Activated naive CD4-positive, alpha-beta T cell treated with anti-CD3 and anti-CD28 coated beads, Interleukin-2, amount 50 U/mL, for 16 hours (primary cell): ENCODE measurements at places on chromosomes 4 and X.

DNA sequence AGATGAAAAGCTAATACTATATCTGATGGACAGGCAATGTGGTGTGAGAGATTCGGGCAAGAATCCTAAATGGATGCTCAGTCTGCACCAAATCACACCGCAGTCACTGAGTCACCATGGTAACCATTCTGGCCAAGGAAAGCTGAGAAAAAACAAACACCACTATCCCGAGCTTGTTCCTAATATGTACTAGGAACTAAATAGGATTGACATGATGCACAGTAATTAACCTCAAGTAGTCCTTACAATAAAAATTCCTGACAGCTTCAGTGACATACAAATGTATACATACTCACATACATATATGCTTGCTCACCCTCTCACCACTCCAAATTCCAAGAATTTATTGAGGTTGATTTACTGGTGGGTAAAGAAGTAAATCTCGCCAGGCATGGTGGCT, 1.1 kb upstream of the RAB40A start:
- DNase-seq = no peak

GRCh38 chr4:153535772-153536513, 69.8 kb downstream of the TMEM131L start:
- no peak for DNase-seq

DNA sequence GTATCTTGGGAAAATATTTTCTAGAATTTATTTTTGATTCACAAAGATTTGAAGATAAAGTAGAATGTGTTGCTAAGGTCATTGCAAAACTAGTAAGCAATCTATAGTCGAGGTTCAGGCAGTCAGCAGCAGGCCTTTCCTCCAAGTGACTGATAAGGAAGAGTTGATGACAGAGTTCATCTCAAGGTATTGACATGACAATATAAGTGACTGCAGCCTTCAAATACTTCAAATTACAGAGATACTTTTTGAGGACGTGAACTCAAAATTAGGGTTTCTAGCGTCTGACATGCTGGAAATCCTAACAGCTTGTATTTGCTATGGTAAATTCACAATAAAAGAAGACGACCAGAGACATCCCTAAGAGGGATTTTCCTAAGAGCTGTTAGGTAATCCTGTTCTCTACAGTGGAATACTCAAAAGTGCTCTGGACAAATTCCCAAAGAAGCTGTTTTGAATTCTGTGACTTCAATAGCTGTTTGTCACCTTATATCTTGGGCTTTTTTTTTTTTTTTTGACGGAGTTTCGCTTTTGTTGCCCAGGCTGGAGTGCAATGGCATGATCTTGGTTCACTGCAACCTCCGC, 7.4 kb downstream of the ARHGAP10 start:
- DNase-seq = no peak

GRCh38 chrX:118726396-118726795, 1.0 kb upstream of the IL13RA1 start:
- no peak for DNase-seq

DNA sequence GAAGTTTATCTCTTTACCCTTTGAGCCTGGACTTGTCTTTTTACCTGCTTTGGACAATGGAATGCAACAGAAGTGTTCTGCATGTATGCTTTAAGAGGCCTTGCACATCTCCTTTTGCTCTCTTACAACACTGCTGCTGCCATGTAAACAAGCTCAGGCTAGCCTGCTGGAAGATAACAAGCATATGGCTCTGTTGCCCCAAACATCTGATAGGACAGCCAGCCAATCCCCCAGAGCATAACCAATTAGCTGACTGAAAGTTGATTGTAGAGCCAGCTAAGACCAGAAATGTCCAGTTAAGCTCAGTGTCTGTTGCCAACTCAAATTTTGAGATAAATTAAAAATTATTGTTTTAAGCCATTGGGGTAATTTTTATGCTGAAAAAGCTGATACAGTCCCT, 510.6 kb upstream of the CNKSR2 start:
- DNase-seq = no peak

- no peak for DNase-seq
Measured at GRCh38 chr4:87390551-87390890, 467 bp downstream of the HSD17B11 start.

GRCh38 chr4:119244832-119245231, 32.3 kb downstream of the USP53 start:
- DNase-seq = no peak

GRCh38 chrX:87896057-87896456, 378.5 kb downstream of the KLHL4 start:
- no peak for DNase-seq

DNA sequence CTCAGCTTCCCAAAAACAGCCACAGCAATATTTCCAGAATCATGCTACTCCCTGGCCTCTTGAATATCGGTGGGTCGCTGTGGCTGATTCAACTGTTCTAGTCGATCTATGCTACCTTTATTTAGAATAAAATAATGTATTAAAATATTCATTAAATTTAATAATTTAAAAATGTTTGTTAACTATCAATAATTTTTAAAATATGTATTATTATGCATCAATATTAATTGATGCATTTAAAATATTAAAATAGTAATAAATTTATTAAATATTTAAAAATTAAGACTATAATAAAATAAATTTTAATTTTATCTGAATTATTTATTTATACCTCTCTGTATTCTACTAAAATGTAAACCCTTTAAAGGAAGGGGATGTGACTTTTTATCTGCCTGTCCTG, 19.0 kb downstream of the ARSD start:
- DNase-seq = no peak

DNA sequence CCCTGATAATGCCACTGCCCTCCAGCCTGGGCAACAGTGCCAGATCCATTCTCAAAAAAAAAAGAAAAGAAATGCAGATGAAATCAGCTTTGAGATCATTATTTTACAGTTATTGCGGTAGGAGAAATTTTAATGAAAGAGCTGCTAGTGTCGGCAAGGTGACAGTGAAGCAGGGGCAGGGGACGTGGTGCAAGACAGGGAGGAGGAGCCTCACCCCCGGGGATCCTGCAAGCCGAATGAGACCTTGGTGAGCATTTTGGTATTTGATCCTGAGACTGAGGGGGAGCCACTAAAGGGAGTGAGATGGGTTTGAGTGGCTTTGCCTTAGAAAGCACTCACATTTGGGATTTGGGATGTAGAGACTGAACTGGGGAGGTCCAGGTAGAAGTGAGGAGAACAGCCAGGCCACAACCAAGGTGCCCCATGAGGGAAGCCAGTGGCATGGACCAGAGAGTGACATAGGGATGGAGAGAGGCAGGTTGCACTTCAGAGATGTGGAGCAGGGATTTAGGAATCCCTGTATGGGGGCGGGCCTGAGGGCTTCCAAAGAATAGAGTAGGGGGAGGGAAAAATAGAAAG, 23.6 kb downstream of the RBM10 start:
- no peak for DNase-seq

DNA sequence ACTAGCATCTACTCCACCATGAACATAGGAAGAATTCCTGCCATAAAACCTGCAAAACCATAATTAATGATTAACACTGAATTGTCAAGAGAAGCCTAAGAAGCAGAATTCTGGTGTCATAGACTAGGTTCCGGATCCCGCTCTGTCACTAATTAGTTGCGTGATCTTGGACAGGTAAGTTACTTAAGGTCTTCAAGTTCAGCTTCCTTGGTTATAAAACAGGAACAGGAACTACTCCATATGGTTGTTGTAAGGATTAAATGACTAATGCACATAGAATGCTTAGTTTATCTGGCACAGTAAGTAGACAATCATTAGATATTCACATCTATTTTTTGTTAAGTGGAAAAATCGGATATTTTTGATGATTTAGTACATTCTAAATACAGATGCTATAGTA, 14.3 kb downstream of the G3BP2 start:
- no peak for DNase-seq

DNA sequence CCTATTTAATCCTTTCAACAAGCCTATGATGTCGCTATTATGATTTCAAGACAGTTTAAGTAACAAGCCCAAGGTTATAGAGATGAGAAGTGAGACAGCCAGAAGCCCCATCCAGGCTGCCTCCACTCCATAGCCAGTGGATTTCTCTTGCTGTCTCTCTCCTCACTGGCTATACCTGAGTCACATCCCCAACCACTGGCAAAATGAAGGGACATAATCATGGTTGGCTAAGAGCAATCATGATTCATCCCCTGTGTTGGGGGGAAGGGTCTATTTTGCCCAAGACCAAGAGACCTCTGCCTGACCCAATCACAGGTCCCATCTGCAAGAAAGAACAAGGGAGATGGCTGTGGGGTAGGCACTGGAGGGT, 334.9 kb upstream of the GATB start:
- DNase-seq = no peak

- no peak for DNase-seq
Measured at GRCh38 chrX:130321550-130321949, 18.2 kb upstream of the SLC25A14 start.

GRCh38 chr4:89837993-89838390, 1.0 kb upstream of the SNCA start:
- DNase-seq = no peak

GRCh38 chrX:47936224-47936939, 67.4 kb downstream of the ZNF182 start:
- peak; percentile 29 for DNase-seq

DNA sequence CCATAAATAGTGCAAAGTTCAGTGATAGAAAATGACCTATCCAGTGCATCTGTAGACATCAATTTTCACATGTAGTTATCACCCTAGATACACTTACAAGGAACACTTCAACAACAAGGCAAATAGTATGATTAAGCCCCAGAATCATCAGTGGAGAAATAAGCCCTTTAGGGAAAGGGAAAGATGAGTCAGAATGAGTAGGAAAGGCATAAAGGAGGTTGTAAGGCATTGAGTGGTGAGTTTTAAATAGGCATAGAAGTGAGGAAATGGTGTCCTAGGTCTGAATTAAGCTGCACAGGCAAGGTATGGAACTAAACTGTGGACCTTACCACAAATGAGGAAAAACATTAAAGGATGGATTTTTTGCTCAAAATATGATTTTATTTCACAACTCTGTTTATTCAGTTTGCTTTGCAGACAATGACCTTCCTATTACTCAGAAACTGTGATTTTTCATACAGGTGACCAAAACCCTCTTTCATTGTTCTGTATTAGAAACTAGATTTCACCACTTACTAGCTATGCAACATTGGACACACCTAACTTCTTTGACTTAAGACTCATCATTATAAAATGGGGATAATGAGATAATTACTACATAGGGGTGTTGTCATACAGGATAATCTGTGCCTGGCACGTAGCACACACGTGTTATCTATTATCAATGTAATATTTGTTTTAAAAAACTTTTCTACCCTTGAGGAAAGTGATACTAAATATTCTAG, 57.0 kb upstream of the MAP9 start:
- DNase-seq = no peak

DNA sequence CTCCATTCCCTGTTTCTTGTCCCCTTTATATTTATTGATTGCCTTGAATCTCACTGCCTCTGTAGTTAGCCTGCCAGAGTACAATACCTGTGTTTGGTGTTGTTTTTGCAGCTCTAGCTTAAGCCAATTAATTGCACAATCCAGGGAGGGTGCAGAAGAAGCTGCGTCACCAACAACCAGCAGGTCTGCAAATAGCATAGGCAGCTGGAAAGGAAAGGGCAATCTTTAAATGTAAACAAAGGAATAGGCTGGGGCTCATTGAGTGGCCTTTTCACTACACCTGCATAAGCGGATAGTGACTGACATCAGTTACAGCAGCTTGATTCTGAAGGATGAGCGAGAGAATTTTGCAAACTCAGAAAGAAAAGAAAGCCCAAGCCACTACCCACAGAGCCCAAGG, 106.8 kb upstream of the RAI2 start:
- DNase-seq = no peak

GRCh38 chr4:16720761-16721160, 177.7 kb downstream of the LDB2 start:
- no peak for DNase-seq

DNA sequence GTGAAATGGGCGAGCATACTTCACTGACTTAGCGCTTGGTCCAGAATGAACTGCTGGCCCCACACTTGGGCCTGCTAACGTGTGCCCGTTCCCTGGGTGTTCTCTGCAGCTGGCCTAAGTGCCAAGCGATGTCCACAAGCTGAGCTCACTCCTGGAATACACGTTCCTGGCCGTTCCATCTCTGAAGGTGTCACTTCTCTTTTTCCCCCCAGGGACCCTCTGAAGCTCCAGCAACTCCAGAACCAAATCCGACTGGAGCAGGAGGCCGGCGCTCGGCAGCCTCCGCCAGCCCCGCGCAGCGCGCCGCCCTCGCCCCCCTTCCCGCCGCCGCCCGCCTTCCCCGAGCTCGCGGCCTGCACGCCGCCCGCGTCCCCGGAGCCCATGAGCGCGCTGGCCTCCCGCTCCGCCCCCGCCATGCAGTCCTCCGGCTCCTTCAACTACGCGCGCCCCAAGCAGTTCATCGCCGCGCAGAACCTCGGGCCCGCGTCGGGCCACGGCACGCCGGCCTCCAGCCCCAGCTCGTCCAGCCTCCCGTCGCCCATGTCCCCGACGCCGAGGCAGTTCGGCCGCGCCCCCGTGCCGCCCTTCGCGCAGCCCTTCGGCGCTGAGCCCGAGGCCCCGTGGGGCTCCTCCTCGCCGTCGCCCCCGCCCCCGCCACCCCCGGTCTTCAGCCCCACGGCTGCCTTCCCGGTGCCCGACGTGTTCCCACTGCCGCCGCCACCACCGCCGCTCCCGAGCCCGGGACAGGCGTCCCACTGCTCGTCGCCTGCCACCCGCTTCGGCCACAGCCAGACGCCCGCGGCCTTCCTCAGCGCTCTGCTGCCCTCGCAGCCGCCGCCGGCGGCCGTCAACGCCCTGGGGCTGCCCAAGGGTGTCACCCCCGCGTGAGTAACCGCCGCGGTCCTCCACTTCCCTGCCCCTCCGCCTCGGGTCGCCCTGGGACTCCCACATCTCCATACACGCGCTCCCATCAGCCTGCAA, 132.3 kb downstream of the CBR4 start:
- DNase-seq = peak; percentile 18

DNA sequence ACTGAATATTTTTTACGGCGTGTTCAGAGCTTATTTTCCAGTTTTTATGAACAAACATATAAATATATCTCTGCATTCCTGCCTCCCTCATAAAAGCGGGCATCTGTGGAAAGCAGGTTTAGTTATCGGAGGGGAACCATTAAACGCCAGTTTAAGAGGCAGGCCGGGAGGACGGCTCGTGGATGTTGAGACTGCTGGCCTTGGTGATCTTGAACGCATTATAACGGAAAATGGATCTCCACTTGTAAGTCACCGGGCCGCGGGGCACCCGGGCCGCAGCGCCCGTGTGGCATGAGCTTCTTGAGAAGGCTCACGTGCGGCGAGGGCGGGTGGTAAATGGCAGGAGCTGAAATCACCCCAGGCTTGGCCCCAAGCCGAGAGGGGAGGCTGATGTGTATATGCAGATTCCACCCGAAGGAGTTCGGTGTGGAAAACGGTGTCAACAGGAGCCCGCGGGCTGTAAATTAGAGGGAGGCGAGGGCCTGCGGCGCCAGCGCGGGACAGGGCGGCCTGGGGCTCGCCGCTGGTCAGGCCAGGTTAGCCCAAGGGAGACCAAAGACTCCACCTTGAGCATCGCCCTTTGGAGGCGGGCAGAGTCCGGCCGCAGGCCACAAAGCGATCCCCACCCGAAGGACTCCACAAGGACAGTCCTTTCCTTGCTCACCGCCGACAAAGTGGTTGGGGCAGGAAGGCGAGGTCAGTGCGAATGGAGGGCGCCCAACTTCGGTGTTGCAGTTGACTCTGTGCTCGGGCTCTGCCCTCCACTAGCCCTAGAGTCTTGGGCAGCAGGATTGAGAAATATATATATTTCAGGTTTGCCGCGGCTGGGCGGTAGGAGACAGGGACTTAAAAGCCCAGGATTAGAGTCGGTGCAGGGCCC, 1.3 kb upstream of the HAND2 start:
- no peak for DNase-seq

- DNase-seq = no peak
Measured at GRCh38 chr4:56640621-56641493, 40.2 kb downstream of the HOPX start.
